Activated CD8-positive, alpha-beta memory T cell treated with anti-CD3 and anti-CD28 coated beads for 48 hours (primary cell): ENCODE measurements at places on chromosomes 13 and 19.
A peak's percentile ranks its signal among the peaks of the same experiment; 100 is the strongest.

DNA sequence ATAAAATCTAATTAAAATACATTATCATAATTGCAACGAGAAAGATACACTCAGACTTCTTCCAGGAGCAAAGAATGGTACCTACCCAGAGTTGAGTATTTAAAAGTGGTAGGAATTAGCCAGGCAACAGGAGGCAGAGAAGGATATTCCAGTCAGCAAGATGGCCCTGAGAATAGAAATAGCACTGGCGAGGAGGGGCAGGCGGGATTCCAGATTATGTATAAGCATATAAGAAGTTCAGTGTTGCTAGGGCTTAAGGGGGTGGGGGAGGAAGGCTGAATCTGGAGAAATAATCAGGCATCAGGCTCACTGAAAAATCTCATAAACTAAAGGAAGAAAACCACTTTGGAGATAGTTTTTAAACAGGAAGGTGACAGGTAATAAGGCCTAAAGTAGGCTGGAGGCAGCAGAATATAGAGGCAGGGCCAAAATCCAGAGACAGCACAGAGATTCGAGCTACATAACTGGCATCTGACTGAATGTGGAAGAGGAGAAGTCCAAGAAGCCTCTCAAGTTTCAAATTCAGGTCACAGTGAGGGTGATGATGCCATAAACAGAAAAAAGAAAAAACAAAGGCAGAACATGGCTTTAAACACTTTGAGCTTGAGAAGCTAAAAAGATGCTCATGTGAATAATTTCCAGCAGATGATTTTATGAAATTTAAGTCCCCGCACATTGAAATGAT, 7.5 kb downstream of the KPNA3 start:
- DNase-seq = no peak

DNA sequence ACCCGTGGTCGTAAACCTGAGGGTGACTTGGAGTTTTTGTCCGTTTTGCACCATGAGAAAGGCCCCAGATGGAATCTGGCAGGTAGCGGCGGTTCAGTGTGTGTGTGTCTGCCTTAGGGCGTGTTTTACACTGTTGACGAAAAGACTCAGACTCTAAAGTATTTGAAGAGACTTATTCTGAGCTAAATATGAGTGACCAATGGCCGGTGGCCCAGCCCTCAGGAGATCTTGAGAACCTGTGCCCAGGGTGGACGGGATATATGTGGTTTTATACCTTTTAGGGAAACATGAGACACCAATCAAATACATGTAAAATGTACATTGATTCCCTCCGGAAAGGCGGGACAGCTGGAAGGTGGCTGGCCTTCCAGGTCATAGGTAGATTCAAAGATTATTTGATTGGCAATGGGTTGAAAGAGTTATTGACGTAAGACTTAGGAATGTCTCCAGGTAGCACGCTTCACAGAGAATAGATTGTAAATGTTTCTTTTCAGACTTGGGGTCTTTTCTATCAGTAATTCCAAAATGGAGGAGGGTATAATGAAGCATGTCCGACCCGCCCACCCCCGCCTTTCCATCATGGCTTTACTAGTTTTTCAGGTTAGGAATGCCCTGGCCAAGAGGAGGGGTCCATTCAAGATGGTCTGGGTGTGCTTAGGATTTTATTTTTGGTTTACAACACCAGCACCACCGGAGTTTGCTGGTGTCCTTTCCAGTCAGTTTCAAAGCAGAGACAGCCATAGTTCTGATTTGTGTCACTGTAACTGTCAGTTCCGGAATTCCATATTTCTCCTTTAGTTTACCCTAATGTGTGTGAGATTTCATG, 1.0 kb upstream of the ZNF529 start:
- no peak for DNase-seq

DNA sequence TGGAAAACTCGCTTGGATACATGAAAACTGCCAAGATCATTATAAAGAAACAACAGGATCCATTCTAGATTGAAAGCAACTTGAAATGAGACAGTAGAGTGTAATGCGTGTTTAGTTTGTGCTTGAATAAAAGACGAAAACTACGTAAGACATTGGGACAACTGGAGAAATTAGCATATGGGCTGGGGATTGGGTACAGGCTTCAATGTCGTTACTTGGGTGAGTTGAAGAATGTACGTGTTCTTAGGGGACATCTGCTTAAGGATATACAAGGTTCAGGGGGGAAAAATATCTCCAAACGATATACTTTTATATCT, 471 bp upstream of the ERVK3-1 start:
- DNase-seq = no peak

DNA sequence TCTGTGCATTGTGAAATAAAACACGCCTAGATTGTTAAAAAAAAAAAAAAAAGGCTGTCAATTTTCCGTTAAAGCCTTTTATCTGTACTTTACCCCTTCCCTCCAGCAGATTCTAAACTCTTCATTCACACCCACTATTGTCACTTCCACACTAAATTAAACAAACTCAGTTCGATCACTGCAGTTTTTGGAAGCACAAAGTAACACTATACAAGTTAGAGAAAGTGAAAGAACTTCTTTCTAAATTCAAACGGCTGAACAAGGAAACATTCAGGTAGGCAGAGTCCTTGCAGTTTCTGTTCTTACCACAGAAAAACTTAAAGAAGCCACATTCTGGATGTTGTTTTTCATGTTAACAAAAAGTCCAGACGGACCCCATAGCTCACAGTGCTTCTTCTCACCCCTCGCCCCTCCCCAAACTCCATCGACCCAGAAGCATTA, 27.5 kb upstream of the UBE2L5 start:
- no peak for DNase-seq

GRCh38 chr19:12985049-12985776, 10.1 kb upstream of the NFIX start:
- DNase-seq = no peak

DNA sequence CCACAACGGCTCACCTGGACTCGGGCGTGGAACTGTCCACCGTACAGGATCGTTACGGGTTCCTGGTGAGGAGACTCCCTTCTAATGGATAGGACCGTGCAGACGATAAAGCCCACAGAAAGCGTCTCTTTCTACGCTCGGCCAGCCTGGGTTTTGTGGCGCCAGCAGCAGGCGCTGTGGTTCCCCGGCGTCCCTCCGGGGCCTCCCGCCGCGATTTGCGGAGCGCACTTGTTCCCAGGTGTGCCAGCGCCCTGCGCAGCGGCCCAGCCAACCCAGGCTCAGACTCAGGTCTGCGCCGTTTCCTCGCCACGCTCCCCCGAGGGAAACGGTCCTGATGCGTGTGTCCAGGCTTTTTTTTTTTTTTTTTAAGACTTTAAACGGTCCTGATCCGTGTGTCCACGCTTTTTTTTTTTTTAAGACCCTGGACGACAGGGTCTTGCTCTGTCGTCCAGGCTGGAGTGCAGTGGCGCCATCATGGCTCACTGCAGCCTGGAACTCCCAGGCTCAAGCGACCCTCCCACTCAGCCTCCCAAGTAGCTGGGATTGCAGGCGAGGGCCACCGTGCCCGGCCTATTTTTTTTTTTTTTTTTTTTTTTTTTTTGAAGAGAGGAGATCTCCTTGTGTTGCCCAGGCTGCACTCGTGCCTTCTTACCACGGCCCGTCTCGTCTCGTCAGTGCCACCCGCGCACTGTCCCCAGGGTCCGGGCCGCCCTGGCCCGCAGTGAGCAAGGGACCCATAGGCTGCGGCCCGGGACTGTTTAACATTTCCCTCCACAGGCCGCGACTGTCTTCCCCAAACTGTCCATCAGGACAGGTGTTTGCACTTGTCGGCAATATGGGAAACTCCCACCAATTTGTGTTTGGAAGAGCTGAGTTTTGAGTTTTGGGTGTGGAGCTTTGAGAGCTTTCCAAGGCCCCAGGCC, 23.8 kb downstream of the GJA3 start:
- no peak for DNase-seq

DNA sequence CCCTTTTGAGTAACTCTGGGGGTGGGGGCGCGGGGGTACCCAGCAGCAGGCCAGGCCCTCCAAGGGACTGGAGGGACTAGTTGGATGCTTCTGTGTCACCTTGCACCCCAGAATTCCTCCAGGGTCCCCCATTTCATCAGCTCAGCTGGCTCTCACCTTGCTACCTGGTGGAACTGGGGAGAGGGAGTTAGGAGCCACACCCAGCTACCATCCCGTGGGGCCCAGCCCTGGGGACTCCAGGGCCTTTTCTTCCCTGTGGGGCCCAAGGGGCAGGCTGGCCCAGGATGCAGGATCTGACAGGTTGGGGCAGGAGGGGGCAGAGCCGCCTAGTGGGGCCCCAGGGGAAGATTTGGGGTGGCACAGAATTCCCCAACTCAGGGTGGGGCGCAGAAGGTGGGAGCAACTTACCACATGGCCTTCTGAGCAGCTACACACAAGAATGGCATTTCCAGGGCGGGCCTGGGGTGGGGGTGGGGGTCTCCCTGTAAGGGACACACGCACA, 32.8 kb upstream of the NANOS3 start:
- no peak for DNase-seq

- DNase-seq = no peak
Measured at GRCh38 chr19:49683814-49684250, 5.6 kb upstream of the ADM5 start.

- DNase-seq = peak; percentile 45
Measured at GRCh38 chr13:48731957-48732569, 78.3 kb downstream of the CYSLTR2 start.

- DNase-seq = no peak
Measured at GRCh38 chr13:71546881-71547280, 320.1 kb downstream of the DACH1 start.

GRCh38 chr19:43351998-43352746, 1.3 kb upstream of the CD177 start:
- DNase-seq = no peak
